ENCODE measurements at places on chromosomes 2 and 18.

DNA sequence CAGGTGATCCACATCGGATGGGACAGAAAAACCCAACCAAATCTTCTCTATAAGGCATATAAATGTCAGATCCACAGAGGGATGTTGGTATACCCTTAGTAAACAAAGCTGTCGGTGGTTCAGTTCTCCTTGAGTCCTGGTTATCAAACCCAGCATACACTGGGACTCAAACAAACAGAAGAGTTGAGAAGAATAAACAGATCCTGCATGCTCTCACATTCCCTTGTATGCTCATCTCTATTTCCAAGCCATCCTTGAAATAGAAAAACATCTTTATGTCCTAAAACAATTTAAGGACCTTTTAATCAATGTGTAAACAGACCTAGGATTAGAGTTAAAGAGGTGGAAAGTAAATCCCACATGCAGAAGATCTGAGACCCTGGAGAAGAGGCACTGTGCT is 19.8 kb upstream of the HK2 start:
- DNase-seq = no peak

DNA sequence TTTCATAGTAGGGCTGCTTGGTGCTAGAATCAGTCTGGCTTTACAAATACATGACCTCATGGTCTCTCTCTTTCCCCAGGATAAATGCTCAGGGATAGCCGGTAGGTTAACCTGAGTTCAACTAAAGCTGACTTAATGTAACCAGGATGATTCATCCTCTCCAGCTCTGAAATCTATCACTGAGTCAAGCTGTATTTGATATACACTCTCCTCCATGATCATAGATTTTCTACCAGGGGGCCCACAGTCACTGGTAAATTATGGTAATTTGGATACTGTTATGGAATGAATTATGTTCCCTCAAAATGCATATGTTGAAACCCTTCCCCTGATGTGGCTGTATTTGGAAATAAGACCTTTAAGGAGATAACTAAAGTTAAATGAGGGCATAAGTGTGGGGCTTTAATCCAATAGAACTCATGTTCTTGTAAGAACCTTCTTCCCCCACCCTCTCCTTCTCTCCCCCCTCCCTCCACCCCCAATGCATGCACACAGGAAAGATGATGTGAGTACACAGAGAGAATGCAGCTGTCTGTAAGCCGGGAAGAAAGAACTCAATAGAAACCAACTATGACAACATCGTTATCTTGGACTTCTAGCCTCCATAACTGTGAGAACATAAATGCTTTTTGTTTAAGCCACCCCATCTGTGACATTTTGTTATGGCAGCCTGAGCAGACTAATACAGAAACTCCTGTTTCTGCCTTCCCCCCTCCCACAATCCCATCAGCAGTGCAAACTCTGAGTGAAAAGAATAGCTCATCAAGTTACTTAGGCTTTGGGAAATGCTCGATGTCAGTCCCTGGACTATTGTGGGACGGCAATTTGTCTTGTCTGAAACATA is 134.9 kb upstream of the KYNU start:
- no peak for DNase-seq

DNA sequence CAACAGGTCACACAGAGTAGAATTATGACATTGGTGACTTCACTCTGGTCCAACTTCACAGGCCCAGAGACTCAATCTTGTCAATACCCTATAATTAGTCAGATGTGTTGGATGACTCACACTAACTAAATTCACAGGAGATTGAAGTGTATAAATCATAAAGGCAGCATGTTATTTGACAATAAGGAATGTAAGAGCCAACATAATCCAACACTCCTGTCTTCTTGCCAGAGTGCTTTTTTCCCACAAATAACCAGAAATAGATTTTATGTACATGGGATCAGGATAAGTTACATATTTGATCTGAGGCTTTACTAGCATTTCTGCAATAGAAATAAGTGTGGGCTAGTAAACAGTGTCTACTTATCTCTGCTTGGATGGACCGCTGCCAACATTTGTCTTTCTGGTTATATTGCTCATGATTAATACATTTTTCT is 42.2 kb upstream of the ZSWIM2 start:
- no peak for DNase-seq

GRCh38 chr2:218733171-218734021 is 22.8 kb downstream of the TTLL4 start:
- peak; percentile 30 for DNase-seq

DNA sequence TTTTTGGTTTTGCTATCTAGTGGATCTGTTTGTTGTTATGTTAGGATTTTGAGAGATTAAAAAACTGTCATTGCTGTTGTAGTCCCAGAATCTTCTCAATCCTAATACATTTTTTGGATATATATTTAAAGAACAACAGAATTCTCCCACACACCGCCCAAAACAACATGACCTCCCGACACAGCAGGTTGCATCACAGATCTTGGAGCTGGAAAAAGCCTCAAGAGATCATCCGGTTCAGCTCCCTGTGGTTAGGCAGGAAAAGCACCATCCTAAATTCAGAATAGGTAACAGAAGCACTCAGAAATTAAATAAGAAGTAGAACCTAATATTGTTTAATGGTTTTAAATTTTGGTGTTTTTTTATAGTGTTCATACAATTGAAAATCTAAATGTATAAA is 251.4 kb upstream of the STON1 start:
- no peak for DNase-seq

DNA sequence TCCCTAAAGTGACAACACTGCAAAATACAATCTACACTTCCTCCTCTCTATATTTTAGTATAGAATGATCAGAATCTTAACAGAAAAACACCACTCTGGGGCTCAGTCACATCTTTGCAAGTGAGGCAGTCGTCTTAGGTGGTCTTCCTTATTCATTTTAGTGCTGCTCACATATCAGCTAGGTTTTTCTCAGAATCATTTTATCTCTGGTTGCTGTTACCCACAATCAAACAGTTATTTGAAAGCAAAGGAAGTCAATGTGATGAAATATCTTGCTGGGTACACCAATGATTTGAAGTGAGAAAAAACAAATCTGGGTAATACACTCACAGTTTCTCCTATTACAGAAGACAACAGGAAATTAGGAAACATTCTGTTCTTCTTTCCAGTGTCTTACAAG is 275.2 kb downstream of the DSEL start:
- DNase-seq = peak; percentile 3

DNA sequence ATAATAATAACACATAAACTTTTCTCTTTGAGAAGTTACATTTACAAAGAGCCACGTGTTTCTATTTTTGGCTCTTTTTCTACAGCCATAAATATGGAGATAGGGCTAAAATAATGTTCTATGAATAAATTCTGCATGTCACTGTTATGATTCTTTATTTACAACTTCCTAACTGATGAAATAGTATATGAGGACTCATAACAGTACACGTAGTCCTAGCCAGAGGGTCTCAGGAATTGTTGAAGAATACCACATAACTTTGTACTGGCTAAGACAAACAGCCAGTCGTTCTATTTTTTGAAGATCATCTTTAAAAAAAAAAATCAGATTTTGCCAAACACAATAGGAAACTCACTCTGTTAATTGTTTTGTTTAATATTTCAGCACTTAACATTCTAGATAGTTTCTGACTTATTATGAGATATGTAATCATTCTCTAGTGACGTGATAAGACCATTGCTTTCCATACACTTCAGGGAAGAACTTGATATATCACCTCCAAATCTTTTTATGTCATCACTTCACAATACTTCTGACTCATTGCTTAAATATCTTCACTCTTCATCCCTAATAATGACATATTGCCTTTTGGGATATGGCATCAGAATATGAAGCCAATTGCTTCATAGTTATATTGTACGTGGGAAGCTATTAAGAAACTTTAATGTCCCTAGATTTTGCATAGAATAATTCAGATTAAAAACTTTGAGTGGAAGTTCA is 256.1 kb downstream of the XIRP2 start:
- no peak for DNase-seq

DNA sequence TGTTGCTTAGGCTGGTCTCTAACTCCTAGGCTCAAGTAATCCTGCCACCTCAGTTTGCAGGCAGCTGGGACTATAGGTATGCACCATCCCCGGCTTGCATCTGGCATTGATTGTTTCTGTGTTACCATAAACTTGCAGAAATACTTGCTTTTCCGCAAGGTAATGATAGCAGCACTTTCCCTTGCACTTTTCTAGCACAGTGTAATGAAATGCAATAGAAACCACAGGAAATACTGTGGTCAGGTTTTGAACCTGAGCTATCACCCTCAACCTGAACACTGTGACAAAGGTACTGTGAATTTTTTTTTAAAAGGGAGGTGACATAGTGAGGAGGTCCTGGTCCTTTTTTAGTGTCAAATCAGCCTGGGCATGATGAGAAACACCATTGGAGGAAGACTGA is 38.3 kb downstream of the DHRS9 start:
- peak; percentile 69 for DNase-seq

DNA sequence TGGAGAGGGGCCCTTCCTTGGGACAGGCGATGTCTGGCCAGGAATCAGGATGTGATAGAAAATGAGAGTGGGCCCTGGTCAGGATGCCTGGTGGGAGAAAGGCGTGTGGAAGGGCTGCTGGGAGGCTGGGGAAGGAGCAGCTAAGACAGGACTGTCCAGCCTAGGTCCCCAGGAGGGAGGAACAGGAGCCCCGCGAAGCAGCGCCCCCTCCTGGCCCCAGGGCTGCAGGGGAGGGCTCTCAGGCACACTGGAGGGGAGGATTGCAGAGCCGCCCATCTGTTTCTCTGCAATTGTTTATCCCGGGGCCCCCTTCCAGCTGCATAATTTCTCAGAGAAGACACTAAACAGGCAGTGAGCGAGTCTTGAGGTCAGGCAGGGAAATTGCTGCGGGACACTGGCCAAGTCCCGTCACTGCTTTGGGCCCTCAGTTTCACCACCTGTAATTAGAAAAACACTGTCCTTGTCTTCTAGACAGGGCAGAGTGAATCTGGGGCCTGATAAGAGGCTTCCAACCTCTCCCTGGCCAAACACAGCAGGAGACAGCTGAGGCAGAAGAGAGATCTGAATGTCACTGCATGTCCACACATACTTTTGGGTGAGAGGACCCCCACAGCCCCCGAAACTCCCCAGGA is 3.9 kb upstream of the NPPC start:
- no peak for DNase-seq

- DNase-seq = no peak
These were observed 165.6 kb downstream of the INHBB start for GRCh38 chr2:120511536-120511935.

- DNase-seq = no peak
These were observed 42.4 kb downstream of the TNS1 start for GRCh38 chr2:217960351-217960750.

DNA sequence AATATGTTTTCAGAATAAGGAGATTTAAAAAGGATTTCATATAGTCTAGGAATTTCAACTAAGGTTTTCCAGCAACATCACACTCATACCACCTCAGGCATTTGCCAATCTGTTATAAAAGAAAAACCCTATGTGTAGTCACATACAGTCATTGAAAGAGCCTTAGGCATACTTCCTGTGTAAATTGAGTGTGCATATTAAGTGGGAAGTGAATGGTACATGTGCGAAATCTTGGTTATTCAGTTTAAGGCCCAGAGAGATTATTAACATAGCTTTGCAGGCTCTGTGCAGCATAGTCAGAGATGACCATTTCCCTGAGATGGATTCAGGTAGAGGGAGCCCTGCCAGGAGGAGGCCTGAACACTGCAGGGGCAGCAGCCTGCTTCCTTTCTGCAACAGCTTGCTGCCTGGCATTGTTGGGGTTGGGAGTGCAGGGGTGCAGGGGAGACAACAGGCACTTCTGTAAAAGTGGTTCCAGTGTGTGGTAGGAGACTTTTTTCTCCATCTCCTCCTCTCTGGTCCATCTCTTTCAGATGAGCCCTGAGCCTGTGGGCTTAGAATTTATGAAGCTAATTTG is 100.1 kb upstream of the OSR1 start:
- DNase-seq = no peak

DNA sequence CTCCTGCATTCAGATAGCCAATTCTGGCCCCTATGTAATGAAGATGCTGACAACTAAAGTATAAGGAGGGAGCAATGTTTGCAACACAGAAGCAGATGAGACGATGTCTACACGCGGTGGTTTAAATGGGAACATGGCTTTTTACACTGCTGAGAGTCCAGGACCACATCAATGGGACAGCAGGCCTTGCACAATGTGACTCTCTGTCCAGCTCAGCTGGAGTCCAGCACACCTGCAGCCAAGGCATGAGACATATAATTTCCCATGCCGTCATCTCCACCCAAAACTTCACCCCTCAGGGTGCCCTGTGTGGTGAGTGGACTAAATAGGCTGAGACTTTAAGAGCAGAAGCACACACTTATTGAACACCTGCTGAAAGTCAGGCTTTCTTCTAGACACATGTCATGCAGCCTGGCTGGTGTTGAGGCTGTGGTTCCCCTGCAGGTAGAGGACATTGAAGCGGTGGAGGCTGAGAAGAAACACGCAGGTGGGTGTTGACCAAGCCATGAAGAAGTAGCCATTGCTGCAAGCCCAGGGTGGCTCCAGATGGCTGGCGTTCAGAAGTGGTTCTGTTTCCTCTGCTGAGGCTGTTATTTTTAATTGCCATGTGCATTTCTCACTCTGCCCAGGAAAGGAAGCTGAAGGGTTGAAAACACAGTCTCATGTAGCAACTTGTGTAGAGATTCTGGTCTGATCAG is 345.6 kb downstream of the MYCN start:
- no peak for DNase-seq

DNA sequence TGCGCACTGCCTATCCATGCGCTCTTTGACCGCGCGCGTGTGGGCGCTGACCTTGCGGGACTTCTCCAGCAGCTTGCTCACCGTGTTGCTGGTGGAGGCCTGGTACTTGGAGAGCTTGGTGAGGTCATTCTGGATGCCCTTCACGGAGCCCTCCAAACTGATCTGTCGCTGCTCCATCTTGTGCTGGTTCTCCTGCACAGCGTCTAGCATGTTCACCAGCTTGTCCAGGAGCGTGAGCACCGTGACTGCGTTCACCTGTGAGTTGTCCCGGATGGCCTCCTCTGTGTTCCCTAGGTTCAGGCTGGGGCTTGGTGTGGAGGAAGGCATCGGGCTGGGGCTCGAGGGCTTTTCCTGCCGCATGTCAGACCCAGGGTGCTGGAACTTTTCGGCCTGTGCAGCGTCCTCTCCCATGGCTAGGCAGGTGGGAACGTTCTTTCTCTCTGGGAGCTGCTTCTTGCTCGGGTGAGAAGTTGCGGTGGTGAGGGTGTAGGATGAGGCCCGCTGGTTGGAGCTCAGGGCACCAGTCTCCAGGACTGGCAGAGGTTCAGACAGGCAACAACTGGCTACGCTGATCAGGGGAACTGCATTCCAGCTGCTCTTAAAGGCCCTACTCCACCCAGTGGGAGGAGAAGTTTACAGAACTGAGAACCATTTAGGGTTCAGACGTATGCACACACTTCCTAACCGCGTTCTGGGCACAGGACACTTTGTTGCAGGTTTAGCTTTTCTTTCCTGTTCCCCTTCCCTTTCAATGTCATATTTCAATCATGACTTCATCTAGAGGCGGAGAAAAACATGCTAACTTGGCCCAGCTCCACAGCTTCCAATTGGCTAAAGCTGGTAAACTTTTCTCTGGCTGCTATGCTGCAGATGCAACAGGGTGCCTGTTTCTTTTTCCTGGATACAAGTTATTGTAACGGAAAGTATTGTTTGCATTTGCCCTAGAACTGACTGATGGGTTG is at the start of gene CAVIN2:
Gene CAVIN2, minus strand, starts transcription at position 574 of the 962 bp plus-strand sequence. Its CDS starts 163 bp downstream, at position 411.
- no peak for DNase-seq
